ENCODE measurements at places on chromosomes 11 and 22.
A peak's percentile ranks its signal among the peaks of the same experiment; 100 is the strongest.

GRCh38 chr22:42315392-42315756 lies 44.9 kb upstream of the TCF20 start:
- DNase-seq: no peak

DNA sequence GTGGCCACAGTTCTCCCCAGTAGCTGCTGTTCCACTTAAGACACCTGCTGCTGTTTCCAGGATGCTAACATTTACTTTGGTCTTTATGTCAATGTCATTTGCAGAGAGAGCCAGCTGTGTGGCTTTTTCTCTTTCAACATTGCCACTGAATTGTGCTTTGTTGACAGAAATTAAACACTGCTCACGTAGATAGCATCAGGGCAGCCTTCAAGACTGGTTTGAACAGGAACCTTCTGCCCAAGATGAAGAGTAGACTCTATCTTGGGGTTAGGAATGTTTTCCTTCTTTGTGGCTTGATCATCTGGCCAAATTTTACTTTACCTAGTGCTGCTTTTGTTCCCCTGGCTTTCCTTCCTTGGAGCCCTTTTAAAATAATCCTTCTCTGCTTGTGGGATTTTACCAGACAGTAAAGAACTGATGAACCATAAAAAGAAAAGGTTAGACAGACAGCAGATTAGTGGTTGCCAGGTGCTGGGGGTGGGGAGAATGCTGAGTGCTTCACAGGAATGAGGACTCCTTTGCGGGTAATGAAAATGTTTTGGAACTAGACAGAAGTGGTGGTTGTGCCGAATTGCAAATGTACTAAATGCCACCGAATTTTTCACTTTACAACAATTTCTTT lies 22.7 kb upstream of the XBP1 start:
- DNase-seq: peak; percentile 90

- DNase-seq: no peak
Measured at GRCh38 chr22:47797342-47797945, 1035.0 kb downstream of the TBC1D22A start.

- DNase-seq: no peak
Measured at GRCh38 chr11:69479591-69480271, 1.7 kb upstream of the LINC01488 start.

- DNase-seq: no peak
Measured at GRCh38 chr11:46435679-46436078, 44.1 kb upstream of the CHRM4 start.

DNA sequence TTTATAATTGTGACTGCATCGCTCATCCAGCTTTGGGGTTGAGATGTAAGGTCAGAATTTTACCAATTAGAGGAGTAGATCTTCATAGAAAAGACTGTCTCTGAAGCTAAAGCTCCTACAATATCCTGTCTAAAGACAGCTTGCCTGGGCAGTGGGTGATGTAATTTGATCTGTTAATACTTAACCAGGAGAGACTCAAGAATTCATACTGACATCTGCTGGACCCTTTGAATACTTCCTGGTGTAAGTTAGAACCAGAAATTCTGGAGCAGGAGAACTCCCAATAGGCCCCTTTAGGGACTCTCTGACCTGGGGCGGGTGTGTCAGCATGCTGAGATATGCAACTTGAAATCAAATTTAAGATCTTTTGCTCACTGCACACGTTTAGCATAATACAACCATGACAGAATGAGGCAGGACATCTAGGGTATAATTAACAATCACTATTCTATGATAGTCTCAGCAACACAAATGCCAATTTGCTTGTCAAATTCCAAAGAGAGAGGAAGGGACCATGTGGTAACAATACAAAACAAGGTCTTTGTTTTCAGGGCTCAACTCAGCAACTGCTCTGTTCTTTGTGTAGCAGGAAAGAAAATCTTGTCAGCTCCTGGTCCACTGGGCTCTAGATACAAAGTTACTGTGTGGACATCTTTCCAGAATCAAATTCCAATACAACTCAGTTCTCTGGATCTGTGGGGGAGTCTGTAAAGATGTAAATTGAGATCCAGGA lies 143.9 kb downstream of the INSC start:
- peak; percentile 36 for DNase-seq

- DNase-seq: peak; percentile 74
Measured at GRCh38 chr22:30606455-30607299, at the start of gene TCN2. TSS of gene TCN2 (plus strand) at chr22:30607174. CDS start at chr22:30607332, 158 bp downstream.

GRCh38 chr11:130646881-130647280 lies 198.4 kb downstream of the ADAMTS15 start:
- DNase-seq: no peak

- no peak for DNase-seq
Measured at GRCh38 chr22:45503816-45504372, 1.2 kb downstream of the FBLN1 start.

DNA sequence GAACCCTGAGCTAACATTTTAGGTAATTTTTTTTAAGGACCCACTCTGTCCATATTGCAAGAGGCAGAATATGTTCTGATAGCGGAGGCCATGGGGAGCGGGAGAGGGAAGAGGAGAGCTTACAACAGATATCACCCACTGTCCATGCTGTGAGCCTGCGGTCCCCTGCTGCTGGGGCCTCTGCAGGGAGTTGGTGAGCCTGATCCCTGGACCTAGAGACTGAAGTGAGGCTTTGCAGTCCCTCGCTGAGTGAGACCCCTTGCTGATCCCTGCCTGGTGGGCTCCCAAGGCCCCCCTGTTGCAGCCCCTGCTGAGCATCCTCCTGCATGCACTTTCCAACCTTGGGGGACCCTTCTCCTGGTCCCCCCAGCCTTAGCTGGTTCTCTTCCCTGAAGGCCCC lies 12.5 kb downstream of the MIF start:
- no peak for DNase-seq

DNA sequence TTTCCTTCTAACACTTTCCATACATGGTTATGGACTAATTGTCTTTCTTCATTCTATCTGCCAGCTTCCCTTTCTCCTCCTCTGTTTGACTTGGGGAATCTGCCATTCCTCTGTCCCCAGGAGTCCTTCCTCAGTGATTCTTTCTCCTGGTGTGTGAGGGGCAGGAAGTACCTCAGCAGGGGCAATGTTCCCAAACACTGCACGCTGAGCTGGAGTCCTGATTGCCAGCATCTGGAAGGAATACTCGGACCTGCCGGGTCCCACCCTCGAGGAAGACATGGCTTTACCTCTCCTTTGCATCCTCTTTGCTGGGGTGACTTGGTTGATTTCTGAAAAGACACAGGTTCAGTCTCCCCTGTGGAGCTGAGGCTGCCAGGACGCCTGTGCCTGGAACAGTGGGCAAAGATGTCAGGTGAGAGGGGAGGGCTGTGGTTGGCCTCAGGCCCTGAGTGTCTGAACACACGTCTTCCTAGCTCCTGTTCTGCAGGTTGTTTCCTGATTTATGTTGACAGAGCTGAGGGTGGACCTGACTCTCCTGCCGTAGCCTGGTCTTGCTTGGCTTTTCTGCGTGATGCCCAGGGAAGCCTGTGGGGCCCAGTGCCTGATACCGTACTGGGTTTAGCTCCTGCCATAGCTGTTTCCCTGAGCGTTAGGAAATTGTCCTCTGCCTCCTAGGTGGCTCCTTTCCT lies 4.3 kb downstream of the COX8A start:
- no peak for DNase-seq

DNA sequence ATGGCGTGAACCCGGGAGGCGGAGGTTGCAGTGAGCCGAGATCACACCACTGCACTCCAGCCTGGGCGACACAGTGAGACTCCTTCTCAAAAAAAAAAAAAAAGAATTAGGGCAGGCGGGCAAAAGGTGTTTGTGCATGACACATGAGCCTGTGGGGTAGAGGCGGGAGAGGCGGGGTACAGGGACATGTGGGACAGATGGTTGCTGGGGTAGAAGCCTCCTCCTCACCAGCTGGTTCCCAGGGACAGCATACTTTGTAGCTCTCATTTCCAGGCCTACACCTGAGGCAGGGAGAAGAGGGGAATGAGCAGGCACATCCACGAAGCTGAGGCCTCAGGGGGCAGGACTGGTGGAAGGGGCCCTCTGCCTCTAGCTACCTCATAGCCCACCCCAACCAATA lies 23.7 kb downstream of the YWHAH start:
- DNase-seq: no peak

GRCh38 chr22:44261861-44262595 lies 50.7 kb downstream of the SHISAL1 start:
- peak; percentile 93 for DNase-seq

- no peak for DNase-seq
Measured at GRCh38 chr11:21986361-21986760, 206.5 kb upstream of the ANO5 start.

- DNase-seq: no peak
Measured at GRCh38 chr11:14519597-14519916, 629 bp downstream of the PSMA1 start.

DNA sequence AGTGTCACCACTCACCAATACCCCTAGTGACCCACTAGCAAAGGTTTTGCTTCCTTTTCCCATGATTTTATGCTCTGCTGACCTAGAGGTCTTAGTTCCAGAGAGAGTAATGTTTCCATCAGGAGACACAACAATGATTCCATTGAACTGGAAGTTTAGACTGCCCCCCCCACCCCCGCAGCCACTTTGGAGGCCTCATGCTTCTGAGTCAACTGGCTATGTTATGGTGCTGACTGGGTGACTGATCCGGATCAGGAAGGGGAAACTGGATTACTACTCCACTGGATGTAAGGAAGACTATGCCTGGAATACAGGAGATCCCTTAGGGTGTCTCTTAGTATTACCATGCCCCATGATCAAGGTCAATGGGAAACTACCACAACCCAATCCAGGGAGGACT lies 633.6 kb downstream of the OPCML start:
- no peak for DNase-seq

DNA sequence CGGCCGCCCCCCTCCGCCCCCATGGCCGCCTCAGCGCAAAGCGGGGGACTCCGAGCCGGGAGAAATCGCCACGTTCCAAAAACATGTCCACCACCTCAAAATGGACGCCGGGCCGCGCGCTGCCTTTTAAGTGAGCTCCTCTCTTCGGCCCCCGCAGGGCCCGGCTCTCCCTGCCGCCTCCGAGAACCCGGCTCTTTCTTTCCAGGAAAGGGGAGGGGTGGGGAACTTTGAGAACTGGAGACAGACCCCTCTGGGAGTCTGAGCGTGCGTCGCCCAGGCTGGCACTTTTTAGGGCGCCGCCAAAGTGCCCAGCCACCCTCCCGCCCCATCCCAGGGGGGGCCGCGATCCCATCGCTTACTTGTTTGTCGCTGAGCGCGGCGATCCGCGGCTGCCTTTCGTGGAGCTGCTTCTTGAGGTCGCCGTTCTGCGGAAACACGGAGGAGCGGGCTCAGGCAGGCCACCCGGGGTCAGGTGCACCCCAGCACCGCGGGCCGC lies 1.6 kb downstream of the PHF21B start:
- no peak for DNase-seq

DNA sequence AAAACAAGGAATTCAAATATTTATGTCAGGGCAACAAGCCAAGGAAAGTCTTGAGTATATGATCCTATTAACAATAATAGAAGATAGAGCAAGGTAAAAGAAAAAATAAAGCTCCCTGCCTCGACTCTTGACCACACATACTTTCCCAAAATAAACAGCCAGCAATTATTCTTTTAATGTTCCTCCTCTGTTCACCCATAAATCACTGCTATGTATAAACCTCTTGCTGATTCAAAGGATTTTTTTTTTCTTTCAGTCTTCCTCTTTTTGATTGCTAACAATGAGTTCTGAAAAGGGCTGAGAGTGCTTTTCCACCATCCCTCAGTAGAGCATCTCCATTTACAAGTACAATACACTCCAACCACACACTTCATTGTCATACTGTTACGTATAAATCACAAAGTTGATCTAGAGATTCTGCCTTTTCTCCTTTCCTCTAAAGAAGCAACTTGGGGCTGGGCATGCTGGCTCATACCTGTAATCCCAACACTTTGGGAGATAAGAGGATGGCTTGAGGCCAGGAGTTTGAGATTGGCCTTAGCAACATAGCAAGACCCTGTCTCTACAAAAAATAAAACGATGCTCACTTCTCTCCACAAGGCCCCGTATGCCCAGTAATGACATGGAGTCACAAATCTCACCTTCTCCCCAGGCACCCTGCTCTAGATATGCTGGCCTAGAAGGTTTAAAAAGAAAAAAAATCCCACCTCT lies 24.0 kb downstream of the RAB30 start:
- peak; percentile 27 for DNase-seq

- no peak for DNase-seq
Measured at GRCh38 chr11:9796854-9797253, 133.0 kb downstream of the SWAP70 start.

Measured in COR-L47 (cell line).